ENCODE measurements at places on chromosomes 13 and 19. TPM values are rescaled to one million over a fixed set of nuclear protein-coding genes. Genes with fewer than 3 reads are reported as not detected.

RFC3 gene
- total RNA-seq: 78.0 TPM

RTBDN gene
- not detected for total RNA-seq

ZNF229 gene
- total RNA-seq: 0.08 TPM

MYO1F gene
- 45.6 TPM for total RNA-seq

FUT2 gene
- not detected for total RNA-seq

LILRB5 gene
- not detected for total RNA-seq

Data from activated T-helper 1 cell treated with anti-CD3 and anti-CD28 coated beads, Interleukin-12 subunit alpha, Interleukin-12 subunit beta, Interleukin-2, Interleukin-4 antibody, amounts not matched to agents 30 ng/mL and 10 ng/mL and 1 ng/mL, durations not matched to agents 14 hours and 24 hours and 36 hours (primary cell).